Type B pancreatic cell (in vitro differentiated cells): ENCODE measurements at places on chromosomes 6 and 20.

- DNase-seq = no peak
Measured at GRCh38 chr20:1786486-1786885, 108.7 kb upstream of the SIRPA start.

DNA sequence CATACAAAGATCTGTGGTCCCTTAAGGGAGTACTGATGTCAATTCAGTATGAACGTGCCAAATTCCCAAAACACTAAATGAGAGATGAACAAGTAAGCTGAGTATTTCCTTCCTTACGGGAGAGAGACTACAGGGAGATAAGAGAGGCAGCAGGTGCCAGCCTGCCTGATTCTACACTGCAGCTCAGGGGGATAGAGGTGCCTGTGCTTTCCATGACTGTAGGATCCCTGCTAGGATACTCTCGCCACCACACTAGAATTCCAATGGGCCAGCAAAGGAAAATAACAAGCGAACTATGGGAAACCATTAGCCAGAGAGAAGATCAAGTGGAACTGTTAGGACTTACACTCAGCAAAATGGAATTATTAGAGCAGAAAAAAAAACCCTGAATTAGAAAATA lies 198.5 kb upstream of the BTBD3 start:
- no peak for DNase-seq

- no peak for DNase-seq
Measured at GRCh38 chr20:47295921-47296426, 60.5 kb downstream of the ZMYND8 start.

- DNase-seq = no peak
Measured at GRCh38 chr6:39256294-39256940, 27.1 kb upstream of the KCNK5 start.

DNA sequence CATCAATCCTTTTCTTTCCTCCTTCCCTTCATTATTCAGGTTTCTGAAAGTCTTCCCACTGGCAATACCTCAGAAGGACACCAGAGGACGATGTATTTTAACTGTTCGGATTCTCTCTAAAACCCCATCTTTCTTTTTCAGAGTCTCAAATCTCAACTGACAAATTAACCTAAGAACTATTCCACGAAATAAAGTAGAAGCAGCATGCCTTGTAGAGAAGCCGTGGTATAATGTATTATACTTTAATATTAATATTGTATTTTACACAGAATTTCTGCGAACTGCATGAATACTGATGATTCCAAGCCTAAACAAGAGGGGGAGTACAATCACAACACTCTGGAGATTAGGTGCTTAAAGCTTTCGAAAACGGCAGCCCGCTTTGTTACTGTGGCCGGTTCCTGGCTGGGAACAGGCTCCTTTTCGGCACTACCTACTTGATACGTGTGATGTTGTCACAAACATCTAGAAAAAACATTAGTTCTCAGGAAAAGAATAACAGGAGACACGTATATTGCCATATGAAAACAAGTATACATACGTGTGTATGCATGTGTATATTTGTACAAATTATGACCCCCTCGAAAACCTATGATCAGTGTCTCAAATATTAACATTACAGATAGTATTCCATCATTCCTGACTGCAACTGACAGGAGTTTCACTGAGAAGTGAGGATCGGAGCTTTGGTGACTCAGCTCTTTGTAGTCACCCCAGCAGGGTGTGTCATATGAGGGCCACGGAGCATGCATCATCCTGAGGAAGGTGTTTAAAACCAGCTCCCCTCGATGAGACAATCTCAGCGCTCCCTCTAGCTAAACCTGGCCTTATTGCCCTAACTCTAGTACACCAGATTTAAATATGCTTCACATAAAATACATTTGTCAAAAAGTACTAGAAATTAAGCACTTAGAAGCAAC lies 319.7 kb upstream of the TCF21 start:
- DNase-seq = no peak

- DNase-seq = no peak
Measured at GRCh38 chr20:79565-79964, 7.9 kb upstream of the DEFB125 start.

- no peak for DNase-seq
Measured at GRCh38 chr6:134452906-134453305, 135.0 kb upstream of the SGK1 start.

GRCh38 chr20:57824909-57825308 lies 115.1 kb upstream of the PMEPA1 start:
- no peak for DNase-seq

- no peak for DNase-seq
Measured at GRCh38 chr6:145744619-145745018, 9.3 kb upstream of the EPM2A start.

DNA sequence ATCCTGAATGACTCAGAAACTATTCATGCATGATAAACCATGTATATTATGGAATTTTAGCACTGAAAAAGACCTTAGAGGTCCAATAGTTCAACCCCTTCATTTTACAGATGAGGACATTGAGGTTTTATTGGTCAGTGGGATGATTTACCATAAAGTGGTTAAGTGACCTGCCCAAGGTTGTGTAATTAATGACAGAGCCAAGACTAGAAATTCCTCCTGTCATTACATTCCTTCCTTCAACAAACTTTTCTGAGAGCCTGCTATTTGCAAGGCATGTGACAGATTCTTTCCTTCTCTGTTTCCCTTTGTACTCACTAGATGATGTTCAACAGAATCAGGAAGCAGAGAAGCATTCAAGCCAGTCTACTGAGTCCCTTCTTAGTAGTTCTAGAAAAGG lies 170.7 kb upstream of the KCNK16 start:
- no peak for DNase-seq

DNA sequence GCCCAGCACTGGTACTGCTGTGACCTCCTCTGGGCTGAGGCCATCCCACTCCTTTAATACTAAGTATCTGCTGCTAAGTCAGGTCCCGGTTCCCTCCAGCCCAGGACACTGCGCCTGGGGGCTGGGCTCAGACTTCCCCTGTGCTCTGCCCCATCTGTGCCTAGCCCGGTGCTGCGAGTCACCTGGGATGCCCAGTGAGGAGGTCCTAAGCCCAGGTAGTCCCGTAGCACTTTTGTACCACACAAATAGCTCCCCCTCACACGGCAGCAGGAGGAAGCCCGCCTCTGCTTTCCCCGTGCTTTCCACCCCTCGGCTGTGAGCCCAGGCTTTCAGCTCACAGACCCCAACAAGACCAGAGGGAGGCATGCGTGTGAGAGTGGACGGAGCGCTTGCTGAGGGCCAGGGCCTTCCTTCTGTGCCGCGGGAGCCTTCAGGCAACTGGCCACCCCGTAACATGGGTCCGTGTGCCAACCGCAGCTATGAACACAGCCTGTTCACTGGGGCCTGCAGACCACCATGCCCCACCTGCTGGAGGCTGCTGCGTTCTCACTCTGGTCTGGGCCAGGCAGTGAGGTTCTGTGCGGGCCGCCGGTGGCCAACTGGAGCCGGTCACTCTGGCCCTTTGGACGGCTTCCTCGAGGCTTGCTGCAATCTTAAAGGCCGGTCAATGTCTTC lies 79.9 kb upstream of the MPC1 start:
- DNase-seq = no peak

DNA sequence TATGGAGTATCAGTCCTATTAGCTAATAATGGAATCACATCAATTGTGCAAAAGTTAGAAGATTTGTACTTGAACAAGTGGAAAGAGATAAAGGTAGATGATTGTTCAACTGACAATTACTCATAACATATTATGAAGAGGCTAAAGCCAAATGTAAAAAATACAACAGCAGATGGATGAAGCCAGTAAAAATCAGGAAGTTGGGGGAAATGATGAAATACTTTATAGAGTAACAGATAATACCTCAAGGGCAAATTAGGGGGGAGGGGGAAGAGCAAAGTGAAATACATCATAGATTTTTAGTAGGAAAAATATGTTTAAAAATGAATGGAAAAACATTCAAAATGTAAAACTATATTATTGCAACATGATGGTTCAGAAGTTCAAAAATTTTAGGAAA lies 114.0 kb downstream of the PDSS2 start:
- no peak for DNase-seq

- DNase-seq = no peak
Measured at GRCh38 chr6:93079061-93079460, 340.3 kb downstream of the EPHA7 start.

GRCh38 chr6:90224196-90224595 lies 72.4 kb downstream of the BACH2 start:
- DNase-seq = no peak
